ENCODE measurements at places on chromosomes 5 and 9.
A peak's percentile ranks its signal among the peaks of the same experiment; 100 is the strongest.

DNA sequence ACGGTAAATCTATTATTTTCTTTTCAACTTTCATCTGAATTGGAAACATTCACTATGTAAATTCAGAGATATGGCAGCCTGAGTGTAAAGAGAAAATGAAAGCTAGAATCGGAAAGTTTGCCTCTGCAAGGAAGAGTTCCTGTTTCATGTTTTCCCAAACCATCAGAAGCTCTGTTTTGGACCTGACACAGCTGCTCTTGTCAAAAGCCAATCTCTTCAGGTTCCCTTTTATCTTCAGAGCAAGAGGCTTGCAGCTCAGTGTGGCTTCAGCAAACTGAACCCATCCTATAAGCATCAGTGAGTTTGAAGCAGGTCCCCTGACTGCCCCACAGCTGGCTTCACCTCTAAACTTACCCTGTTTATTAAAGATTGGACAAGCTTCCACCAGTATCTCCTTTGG lies 1099.7 kb downstream of the DTWD2 start:
- DNase-seq = peak; percentile 52

DNA sequence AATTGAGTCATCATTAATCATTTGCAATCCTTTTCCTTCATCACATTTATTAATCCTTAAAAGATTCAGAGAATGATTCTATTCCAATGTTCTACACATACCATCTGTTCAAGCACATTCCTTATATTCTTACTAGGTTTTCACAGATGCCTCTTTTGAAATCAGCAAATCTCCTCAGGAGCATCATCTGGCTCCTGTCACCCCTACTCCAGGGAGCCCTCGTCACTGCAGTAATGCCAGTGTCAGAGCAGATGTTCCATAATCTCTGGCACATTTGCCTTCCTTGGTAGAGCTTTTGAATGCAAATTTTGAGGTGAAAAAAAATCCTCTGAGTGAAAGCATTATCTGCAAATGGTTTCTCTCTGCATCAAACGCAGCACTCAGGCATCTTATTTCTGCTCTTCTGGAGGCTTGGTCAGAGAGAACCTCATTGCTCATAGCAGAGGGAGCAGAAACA lies 7.6 kb upstream of the KCNV2 start:
- no peak for DNase-seq

DNA sequence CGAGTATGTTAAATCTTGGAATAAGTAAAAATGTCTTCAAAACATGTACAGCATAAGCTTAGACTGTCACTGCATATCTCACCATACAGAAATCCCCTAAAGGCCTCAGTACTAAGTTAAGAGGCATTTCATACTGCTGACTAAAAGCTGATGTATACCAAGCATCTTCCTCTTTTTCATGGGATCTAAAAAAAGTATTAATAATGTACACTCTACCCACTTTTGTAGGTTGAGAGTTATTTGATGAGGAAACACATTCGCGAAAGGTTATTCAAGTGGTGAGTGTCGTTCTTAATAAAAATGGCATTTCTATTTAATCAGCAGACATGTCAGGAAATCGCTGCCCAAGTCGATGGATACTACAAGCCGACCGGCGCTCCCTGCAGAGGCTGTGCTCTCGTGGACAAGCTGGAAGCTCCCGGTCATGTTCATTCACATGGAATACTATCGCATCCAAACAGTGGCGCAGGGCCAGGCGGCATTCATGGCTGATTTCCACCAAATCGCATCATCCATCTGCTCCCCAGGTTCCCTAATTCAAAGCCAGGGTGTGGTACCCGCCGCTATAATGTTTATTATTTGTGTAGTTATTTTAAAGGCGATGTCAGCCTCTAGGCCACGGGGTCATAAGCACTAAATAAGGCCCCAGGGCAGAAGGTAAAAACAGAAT lies 724 bp downstream of the SGTB start:
- peak; percentile 60 for DNase-seq

- DNase-seq = peak; percentile 27
These were observed 132.7 kb upstream of the APC start for GRCh38 chr5:112604732-112605630.

- no peak for DNase-seq
These were observed 124.6 kb downstream of the ACER2 start for GRCh38 chr9:19533373-19533772.

GRCh38 chr5:33370466-33370859 lies 70.3 kb upstream of the TARS1 start:
- DNase-seq = no peak

DNA sequence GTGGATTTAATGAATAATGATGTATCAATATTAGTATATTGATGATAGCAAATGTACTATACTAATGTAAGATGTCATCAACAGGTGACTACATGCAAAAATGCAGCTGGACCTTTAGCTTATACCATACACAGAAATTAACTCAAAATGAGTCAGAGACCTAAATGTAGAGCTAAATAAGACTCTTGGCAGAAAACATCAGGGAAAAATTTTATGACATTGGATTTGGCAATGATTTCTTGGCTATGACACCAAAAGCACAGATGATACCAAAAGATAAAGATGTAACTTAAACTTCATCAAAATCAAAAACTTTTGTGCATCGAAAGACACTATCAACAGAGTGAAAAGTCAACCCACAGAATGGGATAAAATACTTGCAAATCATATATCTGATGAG lies 64.0 kb upstream of the CCL21 start:
- no peak for DNase-seq

DNA sequence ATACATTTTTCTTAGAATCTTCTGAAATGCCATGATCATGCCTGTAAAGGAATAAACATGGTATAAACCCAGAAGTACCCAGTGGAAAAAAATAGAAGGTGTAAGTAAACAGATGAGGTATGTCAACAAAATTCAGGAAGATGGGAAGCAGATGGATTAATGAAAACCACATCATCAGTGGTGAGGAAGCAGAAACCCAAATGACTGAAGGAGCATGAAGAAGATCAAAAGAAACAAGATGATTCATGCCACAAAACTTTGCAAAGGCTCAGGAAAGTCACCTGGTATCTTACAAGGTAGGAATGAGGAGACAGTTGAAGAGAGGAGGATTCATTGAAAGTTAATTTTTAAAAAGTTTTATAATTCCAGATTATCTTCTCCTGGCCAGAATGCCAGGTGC lies 132.8 kb upstream of the PAPPA start:
- no peak for DNase-seq

GRCh38 chr5:170821257-170821800 lies 37.8 kb downstream of the GABRP start:
- DNase-seq = no peak

GRCh38 chr9:75128535-75128934 lies 40.2 kb downstream of the OSTF1 start:
- no peak for DNase-seq
